ENCODE measurements at places on chromosomes 2 and 18.

- DNase-seq, result no peak
These were observed 51.7 kb downstream of the USP14 start for GRCh38 chr18:210075-210474.

DNA sequence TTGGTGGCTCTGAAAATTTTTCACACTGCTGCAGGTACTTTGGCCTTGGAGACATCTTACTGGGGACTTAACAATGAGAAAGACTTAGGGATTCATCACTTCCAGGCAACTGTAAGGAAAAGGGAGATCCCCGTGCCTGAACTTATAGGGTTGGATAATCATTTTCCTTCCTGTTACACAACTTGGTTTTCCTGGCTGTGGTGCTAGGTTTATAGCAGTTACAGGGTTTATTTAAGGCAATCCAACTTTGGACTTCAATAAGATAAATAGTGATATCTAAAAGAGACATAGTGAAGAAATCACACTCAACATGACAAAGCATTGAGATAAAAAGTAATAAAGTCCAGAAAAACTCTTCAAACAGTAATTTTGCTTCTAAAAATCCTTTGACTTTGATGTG lies 70.2 kb upstream of the RAPH1 start:
- no peak for DNase-seq

DNA sequence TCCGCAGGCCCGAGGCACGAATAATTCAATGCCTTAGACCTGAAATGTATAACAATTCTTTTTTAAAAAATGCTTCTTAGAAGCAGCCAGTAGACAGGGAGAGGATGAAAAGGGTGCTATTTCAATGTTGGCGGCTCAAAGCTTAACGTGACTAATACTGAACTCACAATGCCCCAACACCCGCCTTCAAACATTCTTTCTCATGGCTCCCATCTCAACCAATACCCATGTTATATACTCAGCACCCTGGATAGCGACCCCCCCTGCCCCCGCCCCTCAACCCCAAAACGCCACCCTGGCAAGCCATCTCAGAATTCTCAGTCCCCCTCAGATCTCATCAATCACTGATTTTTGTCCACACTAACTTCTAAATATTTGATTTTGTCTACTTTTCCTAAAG lies 4.4 kb downstream of the FBXO41 start:
- DNase-seq, result no peak

DNA sequence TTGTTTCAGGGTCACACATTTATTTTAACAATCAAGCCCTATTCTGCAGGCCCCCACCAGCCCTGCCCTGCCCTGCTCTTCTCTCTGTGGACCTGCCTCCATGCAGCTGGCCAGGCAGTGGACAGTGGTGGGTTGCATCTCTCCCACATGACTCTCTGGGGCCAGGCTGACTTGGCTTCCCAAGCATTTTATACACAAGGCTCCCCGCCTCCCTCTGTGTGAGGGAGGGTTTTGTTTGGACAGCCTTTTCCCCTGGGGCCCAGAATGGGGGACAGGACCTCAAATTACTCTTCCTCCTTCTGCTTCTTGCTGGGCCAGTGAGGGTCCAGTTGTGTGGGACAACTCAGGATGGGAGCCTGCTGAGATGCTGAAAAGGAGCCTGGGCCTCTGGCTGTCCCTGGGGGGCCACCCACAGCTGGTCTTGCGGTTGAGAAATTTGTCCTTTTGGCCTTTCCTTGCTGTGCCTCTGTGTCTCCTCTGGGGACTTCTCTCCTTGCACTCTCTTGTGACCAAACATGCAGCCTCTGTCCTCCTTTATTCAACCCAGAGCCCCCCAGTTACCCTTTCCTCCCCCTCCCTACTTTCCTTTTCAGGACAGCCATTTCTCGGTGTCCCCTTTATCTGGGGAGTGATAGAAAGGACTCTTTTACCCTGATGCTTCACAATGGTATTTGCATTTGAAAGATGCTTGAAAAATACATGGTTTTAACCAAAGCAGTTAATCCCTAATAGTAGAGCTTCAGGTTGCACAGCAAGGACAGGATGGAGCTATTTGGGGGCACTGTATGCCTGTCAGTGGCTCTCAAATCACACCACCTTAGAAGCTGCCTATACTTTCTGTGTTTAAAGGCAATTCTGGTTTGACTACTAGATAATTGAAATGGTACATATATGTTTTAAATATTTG lies 151.1 kb downstream of the FHOD3 start:
- DNase-seq, result no peak

- peak; percentile 6 for DNase-seq
These were observed 58.9 kb downstream of the EPHA4 start for GRCh38 chr2:221513232-221513631.
